ENCODE measurements at places on chromosomes 6 and 20. TPM values are rescaled to one million over a fixed set of nuclear protein-coding genes. Genes with fewer than 3 reads are reported as not detected.

DNA sequence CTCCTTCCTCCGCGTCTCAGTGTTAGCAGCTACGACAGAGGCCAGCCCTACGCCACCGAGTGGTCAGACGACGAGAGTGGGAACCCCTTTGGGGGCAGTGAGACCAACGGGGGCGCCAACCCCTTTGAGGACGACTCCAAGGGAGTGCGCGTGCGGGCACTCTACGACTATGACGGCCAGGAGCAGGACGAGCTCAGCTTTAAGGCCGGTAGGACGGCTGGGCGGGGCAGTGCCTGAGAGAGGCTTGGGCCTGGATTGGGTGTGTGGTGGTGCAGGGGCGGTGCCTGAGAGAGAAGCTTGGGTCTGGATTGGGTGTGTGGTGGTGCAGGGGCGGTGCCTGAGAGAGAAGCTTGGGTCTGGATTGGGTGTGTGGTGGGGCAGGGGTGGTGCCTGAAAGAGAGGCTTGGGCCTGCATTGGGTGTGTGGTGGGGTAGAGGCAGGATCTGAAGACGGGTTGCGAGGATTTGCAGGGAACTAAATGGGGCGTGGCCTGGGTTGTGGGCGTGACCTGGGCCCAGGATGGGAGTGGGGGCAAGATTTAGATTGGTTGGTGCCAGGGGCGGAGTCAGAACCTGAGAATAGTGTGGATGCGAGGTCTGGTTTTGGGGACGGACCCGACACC is 24.4 kb downstream of the SPDEF start:
- DNase-seq, result no peak

DDO gene
- total RNA-seq, result 5.6 TPM

LAMA2 gene
- 35.3 TPM for total RNA-seq

DNA sequence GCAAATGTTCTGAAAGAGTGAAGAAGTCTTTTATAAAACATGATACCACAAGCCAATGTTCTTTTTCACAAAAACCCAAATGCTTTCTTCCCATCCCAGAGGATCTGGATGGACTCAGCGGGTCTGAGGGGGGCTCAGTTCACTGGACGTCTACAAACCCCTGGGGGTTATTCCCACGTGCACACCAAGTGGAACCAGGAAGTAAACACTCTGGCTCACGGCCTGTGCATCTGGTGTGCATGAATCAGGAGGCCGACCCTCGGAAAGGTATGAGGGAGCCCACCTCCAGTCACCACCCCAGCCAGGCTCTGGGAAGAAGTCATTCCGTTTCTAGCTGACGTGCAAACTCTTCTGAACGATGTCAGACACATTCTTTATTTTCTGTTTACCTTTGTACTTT is 252.2 kb downstream of the DLL1 start:
- DNase-seq, result no peak

- DNase-seq, result no peak
Observed at GRCh38 chr6:82619573-82619972, 256.0 kb downstream of the TPBG start.

DNA sequence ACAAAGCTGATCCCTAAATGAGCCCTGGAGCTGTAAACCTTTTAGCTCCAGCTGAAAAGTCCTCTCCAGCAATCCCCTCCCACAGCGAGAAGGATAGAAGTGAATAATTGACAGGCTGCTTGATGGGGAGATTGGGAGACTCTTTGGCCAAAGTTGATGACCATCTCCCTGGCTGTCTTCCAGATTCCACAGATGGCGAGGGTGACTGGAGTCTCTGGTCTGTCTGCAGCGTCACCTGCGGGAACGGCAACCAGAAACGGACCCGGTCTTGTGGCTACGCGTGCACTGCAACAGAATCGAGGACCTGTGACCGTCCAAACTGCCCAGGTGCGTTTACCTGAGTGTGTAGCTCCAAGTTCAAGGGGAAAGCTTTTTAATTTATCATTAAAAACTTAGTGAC is 67.3 kb downstream of the ISM1 start:
- DNase-seq, result no peak

DNA sequence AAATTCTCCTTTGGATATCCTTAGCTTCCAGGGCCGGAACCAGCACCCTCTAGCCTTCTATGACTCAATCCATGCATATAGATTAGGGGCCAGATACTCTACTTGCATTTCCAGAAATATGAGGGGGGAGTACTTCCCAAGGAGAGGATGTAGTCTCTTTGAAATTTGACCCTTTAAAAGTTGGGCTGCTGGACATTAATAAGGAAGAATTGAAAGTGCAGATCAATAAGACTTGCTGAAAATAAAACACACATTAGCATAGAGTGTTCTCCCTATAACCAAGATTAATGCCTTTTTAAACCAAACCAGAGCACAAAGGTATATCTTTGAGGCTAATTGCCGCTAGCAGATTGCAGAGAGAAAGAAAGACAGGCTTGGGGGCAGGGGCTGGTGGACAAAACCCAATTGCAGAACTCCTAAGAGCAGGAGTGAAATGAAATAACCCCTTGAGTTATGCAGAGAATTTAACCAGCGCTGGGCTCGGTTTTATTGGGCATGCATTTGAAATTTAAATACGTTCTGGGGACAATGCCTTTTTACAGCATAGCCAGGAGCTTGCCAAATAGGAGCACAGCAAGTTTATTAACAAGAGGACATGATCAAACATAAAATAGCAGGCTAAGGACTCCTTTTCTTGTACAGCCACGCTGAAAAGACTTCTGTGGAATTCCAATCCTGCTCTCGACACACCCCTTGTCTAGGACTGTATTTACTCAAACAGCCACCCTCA is 108.2 kb upstream of the SALL4 start:
- no peak for DNase-seq

DNA sequence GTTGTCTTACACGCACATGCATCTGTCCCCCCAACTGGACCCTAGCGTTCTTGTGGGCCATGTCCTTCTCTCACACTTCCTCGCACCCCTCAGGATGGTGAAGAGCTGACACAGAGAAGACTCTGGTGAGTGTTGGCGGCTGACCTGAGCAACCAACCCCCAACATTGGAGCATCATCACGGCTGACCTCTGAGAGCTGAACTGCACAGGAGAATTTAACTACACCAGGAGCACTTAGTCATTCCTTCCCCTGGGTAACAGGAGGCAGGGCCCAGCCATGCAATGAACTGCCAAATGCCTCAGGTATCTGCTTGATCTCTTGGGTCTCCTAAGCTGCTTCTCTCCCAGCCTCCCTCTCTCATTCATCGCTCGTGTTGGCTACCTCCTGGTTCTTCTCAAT is 88.5 kb downstream of the PSMG4 start:
- DNase-seq, result no peak

- no peak for DNase-seq
Observed at GRCh38 chr20:23152902-23153301, 66.8 kb upstream of the CD93 start.

RFX6 gene
- not detected for total RNA-seq

PEX3 gene
- total RNA-seq, result 14.7 TPM

DNA sequence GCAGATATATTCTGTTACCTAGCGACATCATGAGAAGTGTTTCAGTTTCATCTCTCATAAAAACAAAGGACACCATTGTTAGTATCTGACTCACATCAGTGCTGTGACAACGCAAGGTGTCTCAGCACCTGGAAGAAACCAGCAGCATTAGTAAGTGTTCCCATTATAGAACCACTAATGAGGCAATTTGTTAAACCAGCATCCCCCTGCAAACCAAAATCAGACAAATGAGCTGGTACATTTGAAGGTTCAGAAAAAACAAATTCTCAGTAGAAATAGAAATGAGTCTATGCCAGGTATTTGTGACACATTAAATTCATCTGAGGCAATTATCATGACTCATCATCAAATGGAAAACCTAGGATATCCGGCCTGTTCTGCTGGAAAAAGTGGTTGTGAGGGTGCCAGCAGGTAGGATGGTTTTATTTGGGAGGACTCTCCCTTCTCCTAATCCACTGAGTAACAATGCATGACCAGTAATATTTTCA is 151.7 kb downstream of the TMEM200A start:
- DNase-seq, result no peak

DNA sequence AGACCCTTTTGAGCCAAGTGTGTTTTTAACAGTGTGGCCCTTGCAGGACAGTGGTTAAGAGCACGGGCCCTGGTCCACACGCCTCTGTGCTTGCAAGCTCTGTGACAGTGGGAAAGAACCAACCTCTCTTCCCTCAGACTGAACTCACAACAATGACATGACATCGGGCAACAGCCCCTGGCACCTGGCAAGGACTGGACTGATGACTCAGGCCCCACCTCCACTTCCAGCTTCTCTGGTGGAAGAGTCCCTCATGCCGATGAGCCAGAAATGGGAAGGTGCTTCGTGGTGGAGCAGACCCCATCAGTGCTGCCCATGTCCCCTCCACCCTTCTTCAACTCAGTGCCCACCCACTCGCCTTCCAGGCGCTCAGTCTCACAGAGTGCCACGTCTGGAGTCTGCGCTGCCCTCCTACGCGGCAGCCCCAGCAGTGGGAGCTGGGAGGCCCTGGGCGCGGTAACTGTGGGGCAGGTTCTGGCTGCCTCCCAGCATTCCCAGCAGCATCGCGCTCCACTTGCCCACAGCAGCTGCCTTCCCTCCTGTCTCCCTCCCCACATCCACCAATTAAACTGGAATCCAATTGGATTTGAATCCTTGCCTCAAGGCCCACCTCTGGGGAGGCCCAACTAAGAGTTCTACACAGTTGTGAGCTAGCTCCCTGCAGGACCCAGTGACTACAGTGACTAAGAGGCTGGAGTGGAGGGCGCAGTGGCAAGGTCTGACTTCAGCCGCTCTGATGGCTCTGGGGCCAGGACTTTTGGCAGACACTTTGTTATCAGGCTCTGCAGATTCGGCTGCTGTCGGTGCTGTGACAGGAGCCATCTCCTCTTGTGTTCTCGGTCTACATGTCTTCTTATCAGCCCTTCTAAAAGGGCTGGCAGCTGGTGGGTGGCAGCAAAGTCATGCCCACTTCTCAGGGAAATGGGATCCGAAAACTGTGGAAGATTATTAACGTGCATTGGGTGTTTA is 156.8 kb upstream of the MLN start:
- no peak for DNase-seq

GRCh38 chr20:61520893-61521460 is 268.9 kb downstream of the CDH4 start:
- DNase-seq, result no peak

DNA sequence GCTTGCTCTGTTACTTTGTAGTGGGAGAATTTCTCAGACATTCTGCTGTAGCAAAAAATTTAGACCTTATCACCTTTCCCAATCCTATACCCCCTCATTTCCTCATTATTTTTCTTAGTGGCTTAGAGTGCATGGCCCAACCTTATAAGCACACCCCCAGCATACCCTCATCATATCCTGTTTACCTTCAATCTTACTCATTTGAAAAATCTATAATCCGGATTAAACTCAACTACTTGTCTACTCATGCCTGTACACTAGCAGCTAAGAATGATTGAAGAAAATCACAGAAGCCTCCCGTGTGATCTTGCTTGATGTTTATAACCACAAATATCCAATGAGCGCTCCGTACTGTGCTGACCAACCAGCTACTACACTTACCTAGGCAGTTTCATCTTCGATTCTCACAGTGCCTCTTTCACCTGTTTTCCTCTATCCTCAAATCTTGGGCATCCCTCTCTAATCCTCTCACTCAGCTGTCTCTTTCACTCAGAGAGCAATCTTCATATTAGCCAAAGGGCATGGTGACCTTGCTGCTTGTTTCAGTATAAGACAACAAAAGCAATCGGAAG is 36.6 kb downstream of the AIG1 start:
- DNase-seq, result no peak

SRSF12 gene
- total RNA-seq, result 2.2 TPM

GRCh38 chr6:137792160-137793033 is 74.7 kb upstream of the TNFAIP3 start:
- no peak for DNase-seq

- no peak for DNase-seq
Observed at GRCh38 chr6:149084026-149084425, 233.5 kb upstream of the TAB2 start.

MCCD1 gene
- not detected for total RNA-seq

GRCh38 chr6:22880686-22881433 is 311.5 kb downstream of the HDGFL1 start:
- no peak for DNase-seq

- no peak for DNase-seq
Observed at GRCh38 chr20:62647521-62648317, 5.4 kb downstream of the SLCO4A1 start.

DNA sequence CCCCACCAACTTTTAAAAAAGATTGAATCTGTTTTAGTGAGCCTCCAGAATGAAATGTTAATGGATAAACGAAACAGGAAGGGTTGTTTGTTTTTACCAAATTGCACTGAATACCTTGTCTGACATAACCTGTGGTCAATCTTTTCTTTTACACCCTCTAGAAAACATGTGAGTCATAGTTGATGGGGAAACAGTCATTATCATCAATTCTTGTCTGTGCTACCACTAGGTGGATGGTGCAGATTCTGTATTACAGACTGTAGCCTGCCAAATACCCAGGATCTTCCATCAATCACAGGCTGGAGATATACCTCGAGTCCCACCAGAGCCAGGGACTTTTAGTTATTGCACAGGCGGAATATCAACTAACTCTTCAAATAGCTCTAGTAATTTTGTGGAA is 29.5 kb upstream of the PKIB start:
- DNase-seq, result no peak

DNA sequence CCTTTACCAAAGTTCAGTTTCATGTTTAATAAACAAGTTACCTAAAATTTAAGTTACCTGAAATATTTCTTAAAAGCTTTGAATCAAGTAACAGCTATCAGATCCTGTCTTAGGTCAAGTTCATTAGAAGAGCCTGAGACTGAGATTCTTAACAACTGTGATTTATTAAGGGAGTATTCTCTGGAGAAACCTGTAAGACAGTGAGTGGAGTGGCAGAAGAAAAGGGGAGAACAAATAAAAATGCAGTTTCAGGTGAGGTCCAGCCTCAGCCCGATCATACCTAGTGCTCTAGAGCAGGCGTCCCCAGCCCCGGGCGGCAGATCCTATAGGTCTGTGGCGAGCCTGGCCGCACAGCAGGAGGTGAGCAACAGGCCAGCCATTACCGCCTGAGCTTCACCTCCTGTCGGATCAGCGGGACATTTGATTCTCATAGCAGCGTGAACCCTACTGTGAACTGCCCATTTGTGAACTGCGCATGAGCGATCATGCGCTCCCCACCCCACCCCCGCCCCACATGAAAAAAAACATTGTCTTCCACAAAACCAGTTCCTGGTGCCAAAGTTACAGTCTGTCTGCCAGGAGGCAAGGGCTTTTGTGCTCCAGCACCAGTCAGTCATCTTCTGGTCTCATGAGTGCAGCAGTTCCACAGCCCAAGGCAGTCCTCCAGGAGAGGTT is 59.2 kb upstream of the ADGRB3 start:
- no peak for DNase-seq

DNA sequence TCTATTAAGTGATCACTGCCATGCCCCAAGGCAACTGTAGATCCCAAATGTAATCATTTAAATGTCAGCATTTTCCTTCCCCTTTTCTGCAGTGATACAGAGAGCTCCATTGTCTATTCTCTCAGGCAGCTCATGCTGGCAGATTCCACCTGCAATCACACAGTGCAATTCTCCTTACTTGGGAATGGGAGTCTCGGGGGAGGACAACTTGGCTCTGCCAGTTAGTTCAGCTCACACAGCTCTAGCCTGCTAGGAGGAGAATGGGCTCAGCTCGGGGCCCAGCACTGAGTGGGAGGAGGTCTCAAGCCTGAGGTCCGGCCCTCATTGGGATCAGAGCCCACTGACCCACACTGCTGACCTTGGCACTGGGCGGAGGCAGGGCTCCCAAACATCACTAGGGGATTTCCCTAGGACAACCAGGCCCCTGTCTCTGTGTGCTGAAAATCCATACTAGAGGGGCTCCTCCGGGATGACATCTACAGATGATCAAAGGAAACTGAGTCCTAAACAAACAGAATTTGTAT is 109.2 kb upstream of the ASF1A start:
- DNase-seq, result no peak
